ENCODE measurements at places on chromosomes 1 and 21. TPM values are rescaled to one million over a fixed set of nuclear protein-coding genes. Genes with fewer than 3 reads are reported as not detected.

The SEC16B gene
- total RNA-seq, result 1.5 TPM

The MIXL1 gene
- not detected for total RNA-seq

The NFASC gene
- total RNA-seq, result 55.4 TPM

The BTBD8 gene
- 2.7 TPM for total RNA-seq

The TMEM79 gene
- 1.8 TPM for total RNA-seq

The TAS1R3 gene
- not detected for total RNA-seq

The SELENBP1 gene
- 4.0 TPM for total RNA-seq

The OPTC gene
- not detected for total RNA-seq

Data from GM23248 (cell line).